ENCODE measurements at places on chromosomes 7 and 10.
A peak's percentile ranks its signal among the peaks of the same experiment; 100 is the strongest.

DNA sequence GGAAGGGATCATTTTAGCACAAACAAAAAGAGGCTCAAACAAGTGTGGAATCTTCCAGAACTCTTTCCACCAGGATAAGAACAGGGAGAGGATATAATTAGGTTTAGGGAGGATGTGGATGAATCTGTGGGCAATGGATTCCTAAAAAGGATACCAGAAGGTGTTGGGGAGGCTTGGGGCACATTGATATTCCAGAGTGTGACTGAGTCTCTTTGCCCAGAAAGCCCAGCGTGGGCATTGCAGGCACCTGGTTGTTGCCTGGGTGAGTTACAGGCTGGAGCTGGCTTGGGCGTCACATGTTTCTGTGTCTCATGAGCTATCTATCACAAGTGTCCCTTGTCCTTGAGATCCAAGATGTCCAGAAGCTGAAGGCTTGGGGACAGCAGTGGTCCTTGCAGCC is 3.3 kb downstream of the COL26A1 start:
- no peaks in the 10 kb centered on the region for H3K36me3 ChIP-seq
- DNase-seq = no peak
- peak overlapping the region; percentile 70 for H3K27ac ChIP-seq
- no peak overlapping the region for H3K4me3 ChIP-seq

DNA sequence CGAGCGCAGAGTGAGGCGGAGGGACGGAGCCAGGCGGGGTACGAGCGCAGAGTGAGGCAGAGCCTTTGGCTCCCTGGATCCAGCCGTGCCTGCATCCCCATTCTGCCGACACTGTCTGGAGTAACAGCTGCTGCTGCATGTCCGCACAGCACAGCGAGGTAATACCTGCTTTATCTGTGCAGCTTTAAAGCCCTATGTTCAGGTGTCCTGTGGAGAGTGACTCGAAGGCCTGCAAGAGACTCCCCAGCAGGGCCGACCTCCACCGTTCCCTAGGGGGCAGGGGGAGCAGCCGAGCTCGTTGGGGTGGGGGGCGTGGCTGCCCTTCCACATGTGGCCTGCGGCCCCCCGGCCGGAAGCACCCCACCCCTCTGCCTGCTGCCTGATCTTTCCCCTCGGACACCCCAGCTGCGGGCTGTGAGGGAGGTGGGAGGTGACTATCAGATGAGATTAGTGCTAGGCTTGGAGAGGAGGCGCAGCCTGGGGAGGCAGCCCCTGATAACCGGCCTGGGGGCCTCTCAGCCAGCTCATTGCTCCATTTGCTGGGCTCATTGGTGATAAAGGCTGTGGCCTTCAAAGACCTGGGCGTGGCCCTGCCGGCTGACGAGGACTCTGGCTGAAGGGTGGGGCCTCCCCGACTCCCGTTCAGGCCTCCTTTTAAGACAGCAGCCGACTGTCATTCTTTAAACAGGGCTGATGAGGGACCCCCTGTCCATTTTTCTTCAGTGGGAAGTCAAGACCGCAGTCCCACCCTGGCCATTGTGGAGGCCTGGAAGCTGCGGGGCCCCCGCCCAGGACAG is 8.0 kb downstream of the VENTX start:
- H3K27ac ChIP-seq = no peak overlapping the region
- peaks cover 45% of the 10 kb centered on the region for H3K27me3 ChIP-seq
- peaks cover 26% of the 10 kb centered on the region for H3K4me1 ChIP-seq
- no peak for DNase-seq
- H3K4me3 ChIP-seq = no peak overlapping the region

DNA sequence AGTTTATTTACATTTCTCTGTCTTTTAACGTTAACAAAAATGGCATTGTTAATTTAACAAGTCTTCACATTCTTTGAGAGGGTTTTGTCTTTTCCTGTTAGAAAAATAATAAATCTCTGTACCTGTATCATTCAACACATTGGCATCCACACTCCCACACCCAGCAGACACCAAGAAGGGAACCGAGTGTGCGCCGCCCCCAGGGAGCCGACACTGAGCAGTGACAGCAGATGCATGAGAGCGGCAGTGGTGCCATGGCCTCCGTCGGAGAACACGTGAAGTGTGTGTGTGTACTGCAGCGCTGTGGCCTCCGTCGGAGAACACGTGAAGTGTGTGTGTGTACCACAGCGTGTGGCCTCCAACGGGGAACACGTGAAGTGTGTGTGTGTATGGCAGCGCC is 63.3 kb downstream of the DYNC2I1 start:
- no peak overlapping the region for H3K4me3 ChIP-seq
- H3K36me3 ChIP-seq = peaks cover 12% of the 10 kb centered on the region
- DNase-seq = no peak
- H3K27me3 ChIP-seq = no peaks in the 10 kb centered on the region
- peaks cover 3% of the 10 kb centered on the region for H3K4me1 ChIP-seq
- no peak overlapping the region for H3K27ac ChIP-seq

- H3K4me1 ChIP-seq = peaks cover 12% of the 10 kb centered on the region
- no peak overlapping the region for H3K4me3 ChIP-seq
- peaks cover 3% of the 10 kb centered on the region for H3K36me3 ChIP-seq
- DNase-seq = no peak
- no peak overlapping the region for H3K27ac ChIP-seq
- H3K27me3 ChIP-seq = no peaks in the 10 kb centered on the region
Measured at GRCh38 chr7:40041456-40041855, 91.4 kb downstream of the CDK13 start.

- H3K27ac ChIP-seq = peak overlapping the region; percentile 34
- DNase-seq = no peak
- H3K27me3 ChIP-seq = peaks cover 52% of the 10 kb centered on the region
- H3K4me1 ChIP-seq = no peaks in the 10 kb centered on the region
Measured at GRCh38 chr10:31618541-31619291, 299.7 kb downstream of the ZEB1 start.

DNA sequence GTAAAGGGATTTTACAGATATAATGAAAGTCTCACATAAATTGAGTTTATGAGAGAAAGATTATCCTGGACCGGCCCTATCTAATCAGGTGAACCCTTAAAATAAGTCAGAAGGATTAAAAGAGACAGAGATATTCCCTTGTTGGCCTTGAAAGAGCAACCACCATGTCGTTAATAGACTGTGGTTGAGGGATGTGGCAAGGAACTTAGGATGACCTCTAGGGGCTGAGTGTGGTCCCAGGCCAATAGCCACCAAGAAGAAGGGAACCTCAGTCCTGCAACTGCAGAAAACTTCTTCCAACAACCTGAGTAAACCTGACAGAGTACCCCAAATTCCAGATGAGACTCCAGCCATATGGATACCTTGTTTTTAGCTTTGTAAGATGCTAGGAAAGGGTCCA is 121.5 kb downstream of the POLR1F start:
- H3K36me3 ChIP-seq = no peaks in the 10 kb centered on the region
- H3K4me3 ChIP-seq = no peak overlapping the region
- H3K27me3 ChIP-seq = no peaks in the 10 kb centered on the region
- no peak overlapping the region for H3K27ac ChIP-seq
- DNase-seq = no peak

GRCh38 chr10:69224862-69225657 is 4.9 kb downstream of the HKDC1 start:
- no peaks in the 10 kb centered on the region for H3K27me3 ChIP-seq
- H3K4me1 ChIP-seq = peaks cover 51% of the 10 kb centered on the region
- no peak for DNase-seq
- H3K36me3 ChIP-seq = no peaks in the 10 kb centered on the region
- H3K4me3 ChIP-seq = peak overlapping the region; percentile 77
- peak overlapping the region; percentile 76 for H3K27ac ChIP-seq

DNA sequence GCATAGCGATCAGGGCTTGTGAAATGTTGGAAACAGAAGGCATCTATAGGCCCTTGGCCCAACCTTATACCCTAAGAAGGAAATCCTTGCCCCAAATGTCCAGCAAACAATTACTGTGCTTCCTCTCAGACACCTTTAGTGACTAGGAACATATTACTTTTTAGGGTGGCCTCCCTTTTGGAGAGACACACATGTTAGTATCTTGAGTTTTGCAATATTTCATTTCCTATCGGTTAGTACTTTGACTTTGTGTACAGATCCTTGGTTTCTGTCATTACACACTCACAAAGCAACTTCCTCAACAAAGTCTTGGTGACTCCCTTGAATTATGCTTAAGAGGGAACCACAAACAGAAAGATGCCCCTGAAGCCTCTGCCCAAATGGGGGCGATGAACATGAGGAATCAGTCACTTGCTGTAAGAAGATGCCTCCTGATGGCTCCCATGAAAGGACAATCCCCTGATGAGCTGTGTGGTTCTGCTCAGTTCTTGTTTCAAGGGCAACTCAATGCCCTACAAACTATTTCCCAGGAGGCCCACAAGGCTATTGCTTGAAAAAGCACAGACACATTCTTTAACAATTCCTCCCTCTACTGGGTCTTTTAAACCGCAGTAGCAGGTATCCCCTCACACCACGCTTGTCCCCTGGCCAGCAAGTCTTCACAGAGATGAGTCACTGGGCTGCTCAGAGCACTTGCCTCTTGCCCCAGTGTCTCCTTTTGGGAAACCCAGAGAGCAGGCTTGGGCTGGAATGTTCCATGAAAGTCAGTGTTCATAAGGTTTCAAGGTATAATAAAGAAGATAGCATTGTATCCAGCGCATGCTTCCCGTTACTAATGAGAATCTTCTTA is 196.2 kb downstream of the FANK1 start:
- no peak overlapping the region for H3K4me3 ChIP-seq
- H3K4me1 ChIP-seq = no peaks in the 10 kb centered on the region
- H3K36me3 ChIP-seq = no peaks in the 10 kb centered on the region
- H3K27ac ChIP-seq = no peak overlapping the region

DNA sequence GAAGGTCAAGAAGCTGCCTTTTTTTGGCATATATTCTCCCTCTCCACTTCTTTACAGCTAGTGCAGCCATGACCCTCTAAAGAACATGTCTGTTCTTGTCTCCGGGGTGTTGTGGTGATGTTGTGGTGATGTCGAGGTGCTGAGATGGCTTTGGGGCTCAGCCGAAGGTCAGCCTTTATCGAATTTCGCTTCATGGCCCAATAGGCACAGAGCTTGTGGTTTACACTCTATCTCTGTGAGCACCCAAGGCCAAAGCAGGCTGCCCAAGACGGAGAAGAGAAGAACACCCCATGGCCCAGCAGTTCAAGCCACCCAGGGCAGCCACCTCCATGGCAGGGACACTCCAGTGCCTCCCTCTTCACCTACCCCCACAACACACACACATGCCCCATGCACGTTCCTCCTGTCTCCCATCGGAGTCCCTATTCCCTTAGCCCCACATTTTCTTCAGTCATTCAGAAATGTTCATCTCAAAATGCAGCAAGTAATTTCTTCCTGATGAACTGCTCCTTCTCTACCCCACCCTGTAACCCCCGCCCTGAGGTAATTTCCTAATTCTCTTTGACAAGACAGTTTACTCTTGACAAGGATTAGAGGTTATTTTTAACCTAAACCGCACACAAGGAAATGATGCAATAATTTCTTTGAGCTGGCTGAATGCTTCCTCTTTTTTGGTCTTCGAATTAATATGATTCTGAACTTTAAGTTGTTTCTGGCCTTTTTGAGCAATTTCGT is 18.6 kb upstream of the ADRB1 start:
- no peak overlapping the region for H3K27ac ChIP-seq
- DNase-seq = no peak
- peaks cover 23% of the 10 kb centered on the region for H3K4me1 ChIP-seq
- H3K27me3 ChIP-seq = peaks cover 49% of the 10 kb centered on the region
- peak overlapping the region; percentile 59 for H3K4me3 ChIP-seq

GRCh38 chr10:111113238-111113960 is 36.6 kb downstream of the ADRA2A start:
- H3K27me3 ChIP-seq = peaks cover 9% of the 10 kb centered on the region
- H3K4me1 ChIP-seq = peaks cover 9% of the 10 kb centered on the region
- peaks cover 2% of the 10 kb centered on the region for H3K36me3 ChIP-seq
- no peak overlapping the region for H3K27ac ChIP-seq

- no peak for DNase-seq
- H3K27me3 ChIP-seq = no peaks in the 10 kb centered on the region
- no peak overlapping the region for H3K4me3 ChIP-seq
- H3K4me1 ChIP-seq = peaks cover 5% of the 10 kb centered on the region
Measured at GRCh38 chr10:62196528-62196927, 72.1 kb downstream of the RTKN2 start.

- H3K4me1 ChIP-seq = no peaks in the 10 kb centered on the region
- no peak overlapping the region for H3K27ac ChIP-seq
- no peak overlapping the region for H3K4me3 ChIP-seq
- no peaks in the 10 kb centered on the region for H3K27me3 ChIP-seq
Measured at GRCh38 chr7:79298145-79298760, 155.2 kb downstream of the MAGI2 start.

- H3K27me3 ChIP-seq = peaks cover 6% of the 10 kb centered on the region
- H3K4me1 ChIP-seq = no peaks in the 10 kb centered on the region
- peaks cover 2% of the 10 kb centered on the region for H3K36me3 ChIP-seq
- no peak for DNase-seq
Measured at GRCh38 chr10:85734791-85735190, 631.8 kb downstream of the GRID1 start.

DNA sequence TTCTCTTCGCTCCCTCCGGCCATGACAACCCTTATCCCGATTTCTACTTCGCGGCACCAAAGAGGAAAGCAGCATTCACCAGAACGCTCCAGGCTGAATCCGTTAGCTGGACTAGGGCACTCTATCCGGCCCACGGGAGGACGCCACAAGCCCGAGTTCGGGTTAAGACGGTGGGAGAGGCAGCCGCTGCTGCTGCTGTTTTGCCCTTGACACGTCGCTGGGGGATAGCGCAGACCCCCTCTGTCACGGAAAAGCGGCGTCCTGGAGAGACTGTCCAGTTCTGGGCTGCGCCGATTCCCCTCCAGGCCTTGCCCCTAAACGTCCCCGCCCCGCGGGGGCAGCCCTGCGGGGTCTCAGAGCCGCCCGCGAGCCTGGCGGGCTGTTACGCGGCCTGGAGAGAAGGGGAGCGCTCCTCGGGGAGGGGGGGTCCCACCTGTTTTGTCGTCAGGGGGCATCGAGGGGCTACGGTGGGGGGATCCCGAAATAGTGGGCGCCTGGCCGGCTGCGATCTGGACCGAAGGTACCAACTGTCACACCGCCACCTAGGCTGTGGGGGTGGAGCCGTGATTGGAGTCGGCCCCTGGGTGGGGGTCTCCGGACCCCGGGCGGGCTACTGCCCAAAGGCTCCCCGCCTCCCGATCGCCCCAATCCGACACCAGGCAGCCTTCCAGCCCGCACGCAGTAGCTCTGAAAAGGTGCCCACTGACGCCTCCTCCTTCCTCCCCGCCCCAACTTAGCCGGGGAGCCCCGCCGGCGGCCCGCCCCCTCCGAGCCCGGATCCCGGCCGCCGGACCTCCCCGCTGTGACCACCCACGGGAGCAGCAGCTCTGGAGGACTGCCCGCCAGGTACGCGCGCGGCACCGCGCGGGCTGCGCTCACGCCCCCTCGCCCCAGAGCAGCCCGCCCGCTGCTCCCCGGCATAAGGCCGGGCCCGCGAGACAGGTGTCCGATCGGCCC is 772 bp downstream of the SGMS1 start:
- peak overlapping the region; percentile 99 for H3K4me3 ChIP-seq
- H3K27ac ChIP-seq = peak overlapping the region; percentile 98
- H3K4me1 ChIP-seq = peaks cover 36% of the 10 kb centered on the region
- H3K27me3 ChIP-seq = no peaks in the 10 kb centered on the region
- no peaks in the 10 kb centered on the region for H3K36me3 ChIP-seq

GRCh38 chr7:80110376-80110775 is 24.3 kb upstream of the GNAI1 start:
- no peaks in the 10 kb centered on the region for H3K27me3 ChIP-seq
- no peaks in the 10 kb centered on the region for H3K36me3 ChIP-seq
- no peak overlapping the region for H3K4me3 ChIP-seq
- H3K27ac ChIP-seq = no peak overlapping the region
- no peak for DNase-seq
